ENCODE measurements at places on chromosomes 3 and 15. TPM values are rescaled to one million over a fixed set of nuclear protein-coding genes. Genes with fewer than 3 reads are reported as not detected.

GRCh38 chr3:185356499-185356898, 6.4 kb upstream of the MAP3K13 start:
- no peak for DNase-seq
- H3K4me1 ChIP-seq: no peaks in the 10 kb centered on the region
- no peaks in the 10 kb centered on the region for H3K36me3 ChIP-seq
- no peaks in the 10 kb centered on the region for H3K27me3 ChIP-seq
- no peak overlapping the region for H3K4me3 ChIP-seq

- H3K4me1 ChIP-seq: no peaks in the 10 kb centered on the region
- no peak for DNase-seq
- H3K36me3 ChIP-seq: no peaks in the 10 kb centered on the region
- H3K27ac ChIP-seq: no peak overlapping the region
- H3K4me3 ChIP-seq: no peak overlapping the region
- no peaks in the 10 kb centered on the region for H3K27me3 ChIP-seq
These were observed 91.8 kb upstream of the IQSEC1 start for GRCh38 chr3:13164893-13165492.

DNA sequence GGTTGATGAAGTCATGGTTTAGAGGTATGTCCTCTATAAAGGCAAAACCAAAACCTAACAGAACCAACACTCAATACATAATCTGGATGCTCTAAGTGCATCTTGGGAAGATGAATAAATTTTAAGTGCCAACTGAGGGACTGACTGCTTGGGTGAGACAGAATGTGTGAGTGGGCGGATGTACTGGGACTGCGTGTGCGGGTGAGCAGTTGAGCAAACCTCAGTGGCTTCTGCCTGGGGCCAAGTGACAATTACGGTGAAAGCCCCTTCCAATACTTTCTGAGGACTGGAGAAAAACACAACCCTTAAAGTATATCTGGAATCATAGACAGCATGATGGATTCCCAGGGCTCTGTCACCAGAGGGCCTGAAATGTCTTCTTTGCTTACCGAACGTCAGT, 80.1 kb upstream of the FEZF2 start:
- no peaks in the 10 kb centered on the region for H3K4me1 ChIP-seq
- H3K36me3 ChIP-seq: no peaks in the 10 kb centered on the region
- H3K4me3 ChIP-seq: no peak overlapping the region
- H3K27me3 ChIP-seq: no peaks in the 10 kb centered on the region

GRCh38 chr3:132800958-132801357, 78.7 kb upstream of the NPHP3 start:
- no peaks in the 10 kb centered on the region for H3K4me1 ChIP-seq
- no peak for DNase-seq
- H3K27ac ChIP-seq: no peak overlapping the region
- no peaks in the 10 kb centered on the region for H3K36me3 ChIP-seq

DNA sequence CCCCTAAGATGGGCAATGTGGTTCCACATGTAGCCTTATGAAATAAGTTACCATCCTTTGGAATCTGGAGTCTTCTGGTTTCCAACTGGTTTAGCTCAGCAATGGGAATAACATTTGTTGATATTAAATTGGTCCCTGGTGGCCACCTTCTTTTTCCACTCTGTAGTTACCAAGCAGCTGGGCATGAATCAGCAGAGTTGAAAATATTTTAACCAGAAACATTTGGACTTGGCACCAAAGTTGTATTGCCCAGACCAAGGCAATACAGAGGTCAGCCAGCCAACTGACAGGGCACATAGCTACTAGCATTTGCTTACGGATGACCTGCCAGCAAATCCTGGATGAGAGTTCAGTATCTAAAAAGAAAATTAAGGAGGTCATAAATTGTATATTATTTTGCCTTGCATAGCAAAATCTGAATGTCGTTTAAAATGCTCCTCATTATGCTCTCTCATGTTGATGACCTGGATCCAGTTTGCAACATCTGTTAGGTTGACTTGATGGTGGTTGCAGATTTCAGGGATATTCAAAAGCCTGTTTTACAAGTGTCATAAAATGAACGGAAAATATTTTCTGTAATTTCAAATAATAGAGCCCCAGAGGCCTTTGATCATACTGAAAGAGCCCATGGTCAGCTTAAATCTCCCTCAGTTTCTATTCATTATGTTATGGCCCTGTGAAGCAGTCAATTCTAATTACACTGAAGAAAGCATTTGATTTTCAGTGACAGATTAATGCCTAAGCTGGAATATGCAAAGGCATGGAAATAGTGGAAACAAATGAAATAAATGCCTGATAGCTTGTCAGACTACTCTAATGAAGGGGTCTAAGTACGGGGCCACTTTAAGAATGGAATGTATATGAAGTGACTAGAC, 54.6 kb downstream of the PPM1L start:
- H3K27ac ChIP-seq: no peak overlapping the region
- no peaks in the 10 kb centered on the region for H3K36me3 ChIP-seq
- no peak overlapping the region for H3K4me3 ChIP-seq
- DNase-seq: no peak
- H3K27me3 ChIP-seq: no peaks in the 10 kb centered on the region

DNA sequence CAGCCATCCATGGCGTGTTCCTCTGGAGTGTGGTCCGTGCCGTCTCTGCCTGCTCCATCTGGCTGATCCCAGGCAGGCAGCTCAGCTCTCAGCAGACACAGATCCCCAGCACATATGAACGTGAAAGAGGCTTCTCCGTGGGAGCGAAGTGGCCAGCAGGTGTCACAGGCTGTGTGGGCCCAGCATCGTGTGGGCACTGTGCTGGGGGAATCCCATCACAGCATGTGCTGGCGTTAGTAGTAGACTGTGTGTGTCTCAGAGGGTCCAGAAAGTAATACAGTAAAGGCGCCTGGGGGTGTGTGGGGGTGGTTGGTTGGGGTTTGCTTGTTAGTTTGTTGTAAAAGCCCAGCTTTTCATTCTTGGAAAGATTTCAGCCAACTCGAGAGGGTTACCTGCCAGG, 147.6 kb downstream of the IGF1R start:
- H3K27me3 ChIP-seq: no peaks in the 10 kb centered on the region
- no peaks in the 10 kb centered on the region for H3K4me1 ChIP-seq
- H3K36me3 ChIP-seq: no peaks in the 10 kb centered on the region
- H3K27ac ChIP-seq: no peak overlapping the region
- DNase-seq: no peak

DNA sequence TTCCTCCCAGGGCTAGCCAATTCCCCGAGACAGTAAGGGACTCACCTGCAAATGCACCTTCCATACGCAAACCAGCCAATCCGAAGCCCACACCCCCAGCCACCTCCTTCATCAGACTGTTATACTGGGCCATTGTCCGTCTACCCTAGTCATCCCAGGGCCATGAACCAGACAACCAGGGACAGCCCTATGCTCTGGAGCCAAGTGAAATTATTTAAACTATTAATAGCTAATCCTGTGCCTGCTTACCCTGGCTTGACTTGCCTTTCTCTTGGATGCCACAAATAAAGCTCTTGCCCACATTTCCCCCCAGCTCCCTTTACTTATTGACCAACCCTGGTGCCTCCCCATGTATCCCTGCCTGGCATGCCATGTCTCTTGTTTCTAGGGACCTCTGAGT, 4.0 kb upstream of the CHRNB4 start:
- no peak overlapping the region for H3K27ac ChIP-seq
- H3K27me3 ChIP-seq: no peaks in the 10 kb centered on the region
- no peak for DNase-seq
- no peaks in the 10 kb centered on the region for H3K36me3 ChIP-seq
- H3K4me3 ChIP-seq: no peak overlapping the region

GRCh38 chr3:44926172-44926571, 49.8 kb downstream of the ZDHHC3 start:
- peaks cover 77% of the 10 kb centered on the region for H3K36me3 ChIP-seq
- no peaks in the 10 kb centered on the region for H3K4me1 ChIP-seq
- H3K4me3 ChIP-seq: no peak overlapping the region

DNA sequence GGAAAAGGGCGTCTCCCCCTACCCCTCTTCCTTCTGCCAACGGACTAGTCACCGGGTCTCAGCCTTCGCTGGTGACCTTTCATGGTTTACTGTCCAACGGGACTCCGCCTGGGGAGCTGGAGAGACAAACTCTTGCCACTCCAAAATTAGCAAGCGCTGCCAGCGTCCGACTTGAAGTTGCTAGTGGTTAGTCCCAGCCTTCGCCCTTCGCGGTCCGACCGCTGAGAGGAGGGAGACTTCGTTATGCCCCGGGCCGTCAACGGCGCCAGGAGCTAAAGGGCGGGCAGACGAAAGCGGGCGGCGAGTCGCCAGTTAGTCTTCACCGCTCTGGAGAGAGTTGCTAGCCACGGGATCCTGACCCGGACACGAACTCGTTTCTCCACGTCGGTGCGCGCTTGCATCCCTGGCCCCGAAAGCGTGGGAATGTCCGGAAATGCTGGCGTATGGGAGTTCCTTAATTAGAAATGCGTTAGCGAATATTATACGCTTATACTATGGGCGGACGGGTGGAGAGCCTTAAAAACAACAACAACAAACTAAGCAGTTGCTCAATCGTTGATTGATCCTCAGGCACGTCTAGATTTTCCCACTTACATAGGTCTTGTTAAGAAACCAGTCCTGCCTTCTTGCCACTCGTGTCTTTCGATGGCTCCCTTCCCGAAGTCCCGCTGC, 716 bp downstream of the SMC4 start:
- no peaks in the 10 kb centered on the region for H3K36me3 ChIP-seq
- H3K4me1 ChIP-seq: no peaks in the 10 kb centered on the region
- peak; percentile 72 for DNase-seq
- no peaks in the 10 kb centered on the region for H3K27me3 ChIP-seq

GRCh38 chr3:46935168-46935858, 41.2 kb downstream of the CCDC12 start:
- no peaks in the 10 kb centered on the region for H3K36me3 ChIP-seq
- no peaks in the 10 kb centered on the region for H3K27me3 ChIP-seq
- peak overlapping the region; percentile 79 for H3K27ac ChIP-seq
- H3K4me3 ChIP-seq: no peak overlapping the region
- DNase-seq: no peak

DNA sequence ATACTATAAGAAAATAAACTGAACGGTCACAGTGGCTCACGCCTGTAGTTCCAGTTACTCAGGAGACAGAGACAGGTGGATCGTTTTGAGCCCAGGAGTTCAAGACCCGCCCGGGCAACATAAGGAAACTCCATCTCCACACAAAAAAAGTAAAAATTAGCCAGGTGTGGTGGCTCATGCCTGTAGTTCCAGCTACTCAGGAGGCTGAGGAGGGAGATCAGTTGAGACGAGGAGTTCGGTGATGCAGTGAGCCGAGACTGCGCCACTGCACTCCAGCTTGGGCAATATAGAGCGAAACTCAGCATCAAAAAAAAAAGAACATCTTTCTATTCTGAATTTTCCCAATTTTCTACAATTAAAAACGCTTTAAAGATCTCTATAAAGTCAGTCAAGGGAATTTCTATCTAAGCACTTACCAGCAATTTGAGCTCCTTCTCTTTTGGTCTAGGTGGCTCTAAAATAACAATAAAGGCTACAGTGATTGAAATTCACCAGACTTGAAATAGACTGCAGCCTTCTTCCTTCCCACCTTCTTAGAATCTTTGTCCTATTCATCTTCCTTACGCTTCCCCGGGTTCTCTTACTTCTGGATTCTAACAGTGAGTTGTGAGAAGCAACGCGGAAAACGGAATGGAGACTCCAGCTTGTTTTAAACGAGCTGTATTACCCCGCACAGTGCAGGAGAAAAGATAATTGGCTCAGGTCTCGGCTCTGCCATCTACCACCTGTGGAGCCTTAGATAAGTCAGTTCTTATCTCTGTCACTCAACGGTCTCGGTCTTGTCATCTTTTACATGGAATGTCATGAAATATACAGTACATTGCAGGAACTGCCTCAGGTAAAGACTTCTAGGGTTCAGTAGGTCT, 812 bp upstream of the SEC62 start:
- no peak for DNase-seq
- H3K27me3 ChIP-seq: no peaks in the 10 kb centered on the region
- H3K36me3 ChIP-seq: no peaks in the 10 kb centered on the region

- H3K4me3 ChIP-seq: no peak overlapping the region
- no peaks in the 10 kb centered on the region for H3K36me3 ChIP-seq
- no peaks in the 10 kb centered on the region for H3K27me3 ChIP-seq
- H3K27ac ChIP-seq: peak overlapping the region; percentile 75
- no peak for DNase-seq
- H3K4me1 ChIP-seq: no peaks in the 10 kb centered on the region
These were observed 22.3 kb downstream of the OSBPL10 start for GRCh38 chr3:31958701-31959152.

GRCh38 chr3:107428051-107428858, 51.0 kb downstream of the CCDC54 start:
- H3K36me3 ChIP-seq: no peaks in the 10 kb centered on the region
- no peaks in the 10 kb centered on the region for H3K4me1 ChIP-seq
- H3K27me3 ChIP-seq: no peaks in the 10 kb centered on the region
- H3K4me3 ChIP-seq: no peak overlapping the region
- no peak overlapping the region for H3K27ac ChIP-seq
- DNase-seq: no peak

- no peak overlapping the region for H3K4me3 ChIP-seq
- H3K27me3 ChIP-seq: no peaks in the 10 kb centered on the region
- no peaks in the 10 kb centered on the region for H3K4me1 ChIP-seq
- H3K36me3 ChIP-seq: no peaks in the 10 kb centered on the region
- no peak for DNase-seq
These were observed 510.5 kb downstream of the FOXP1 start for GRCh38 chr3:71072986-71073385.

DNA sequence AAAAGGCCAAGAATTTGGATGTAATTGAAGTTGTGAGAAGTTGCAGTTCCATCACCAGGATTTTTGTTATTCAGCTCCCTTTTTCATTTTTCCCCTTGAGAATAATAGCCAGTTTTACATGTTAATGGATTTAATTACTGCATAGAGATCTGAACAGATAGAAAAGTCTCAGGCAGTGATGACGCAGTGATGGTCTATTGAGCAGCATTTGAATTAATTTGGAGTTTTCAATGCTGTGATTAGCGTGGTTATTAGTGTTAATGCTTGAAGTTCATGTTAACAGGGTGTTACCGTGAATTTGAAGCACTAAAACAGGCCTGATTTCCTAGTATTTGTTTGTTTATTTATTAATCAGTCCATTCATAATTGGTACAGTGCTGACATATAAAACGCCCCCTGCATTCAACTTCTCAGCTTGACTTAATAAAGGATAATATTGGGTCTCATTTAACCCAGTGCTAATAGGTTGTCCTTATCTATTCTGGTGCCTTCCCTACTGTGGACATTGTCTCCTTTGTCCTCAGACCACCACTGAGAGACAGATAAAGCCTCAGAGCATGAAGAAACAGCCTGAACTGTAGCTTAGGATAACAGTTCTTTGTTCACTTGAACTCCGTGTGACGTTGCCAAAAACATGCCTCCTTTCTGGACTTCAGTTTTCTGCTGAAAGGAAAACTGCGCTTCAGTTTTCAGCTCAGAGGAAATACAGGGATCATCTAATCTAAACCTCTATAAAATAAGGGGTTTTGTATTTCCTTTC, 82.4 kb downstream of the RTP4 start:
- no peaks in the 10 kb centered on the region for H3K36me3 ChIP-seq
- H3K4me1 ChIP-seq: no peaks in the 10 kb centered on the region
- H3K27me3 ChIP-seq: no peaks in the 10 kb centered on the region
- no peak for DNase-seq

GRCh38 chr3:102577082-102577789, 142.4 kb downstream of the ZPLD1 start:
- H3K27ac ChIP-seq: no peak overlapping the region
- DNase-seq: no peak
- no peak overlapping the region for H3K4me3 ChIP-seq
- no peaks in the 10 kb centered on the region for H3K27me3 ChIP-seq

The SLC6A6 gene
- 149 TPM for total RNA-seq

The ACSBG1 gene
- not detected for total RNA-seq

The FGD5 gene
- total RNA-seq: 12.3 TPM

The CPEB1 gene
- 2.5 TPM for total RNA-seq

The TMPRSS7 gene
- not detected for total RNA-seq
